NCI-H1105 (cell line): ENCODE measurements at places on chromosomes 4 and X.
A peak's percentile ranks its signal among the peaks of the same experiment; 100 is the strongest.

DNA sequence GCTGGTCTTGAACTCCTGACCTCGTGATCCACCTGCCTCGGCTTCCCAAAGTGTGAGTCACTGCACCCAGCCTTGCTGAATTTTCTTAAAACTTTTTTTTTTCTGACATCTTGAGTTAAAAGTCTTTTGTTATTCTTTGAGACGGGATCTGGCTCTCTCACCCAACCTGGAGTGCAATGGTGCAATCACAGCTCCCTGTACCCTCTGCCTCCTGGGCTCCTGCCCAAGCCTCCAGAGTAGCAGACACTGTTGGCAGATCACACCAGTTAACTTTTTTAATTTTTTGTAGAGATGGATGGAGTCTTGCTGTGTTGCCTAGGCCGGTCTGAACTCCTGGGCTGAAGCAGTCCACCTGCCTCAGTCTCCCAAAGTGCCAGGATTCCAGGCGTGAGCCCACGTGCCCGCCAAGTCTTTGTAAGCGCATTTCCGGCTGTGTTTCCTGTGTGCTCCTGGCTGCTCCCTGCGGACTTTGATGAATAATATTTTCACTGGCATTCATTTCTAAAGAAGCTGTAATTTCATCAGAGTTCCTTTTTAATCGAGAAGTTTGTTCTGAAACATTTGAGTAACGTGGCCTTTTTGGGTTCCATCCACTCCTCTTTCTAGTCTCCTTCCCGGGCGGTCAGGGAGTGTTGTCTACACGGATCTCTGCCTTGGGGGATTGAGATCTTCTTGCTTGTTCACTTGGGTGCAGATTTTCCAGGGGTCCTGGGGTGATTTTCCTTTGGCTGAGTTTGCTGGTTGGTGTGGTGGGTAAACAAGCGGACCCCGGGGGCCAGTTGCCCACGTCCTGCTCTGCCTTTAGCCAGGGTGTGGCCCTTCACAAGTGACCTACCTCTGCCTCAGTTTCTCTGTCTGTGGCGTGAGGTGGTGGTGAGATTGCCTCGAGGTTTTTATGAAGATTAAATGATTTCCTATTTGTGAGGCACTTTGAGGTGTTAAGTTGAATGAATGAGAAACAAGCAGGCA lies 44.4 kb downstream of the PCGF3 start:
- DNase-seq, result no peak

- no peak for DNase-seq
Measured at GRCh38 chrX:118973389-118974087, 880 bp upstream of the LONRF3 start.

DNA sequence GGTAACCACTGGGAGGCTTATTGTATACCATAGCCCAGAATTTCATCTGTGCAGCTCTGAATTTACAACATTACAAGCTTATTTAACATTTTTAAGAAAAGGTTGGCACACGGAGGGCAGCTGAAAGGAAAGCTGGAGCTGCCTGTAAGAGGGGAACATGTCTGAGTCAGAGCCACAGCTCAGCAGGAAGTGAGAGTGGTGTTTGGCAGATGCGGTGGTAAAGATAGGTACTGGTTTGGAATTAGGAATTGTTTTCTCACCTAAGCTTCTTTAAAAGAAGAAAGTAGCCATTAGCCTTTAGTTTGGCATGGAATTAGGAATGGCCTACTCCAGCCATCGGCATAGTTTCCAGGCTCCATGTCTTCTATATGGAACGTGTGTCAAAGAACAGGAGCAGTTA lies 172.5 kb upstream of the ANXA3 start:
- no peak for DNase-seq

GRCh38 chr4:4792466-4792865 lies 67.0 kb upstream of the MSX1 start:
- DNase-seq, result no peak

- DNase-seq, result no peak
Measured at GRCh38 chr4:69718396-69719271, 41.8 kb downstream of the SULT1B1 start.

- DNase-seq, result no peak
Measured at GRCh38 chr4:129043523-129043922, 49.8 kb downstream of the SCLT1 start.

- no peak for DNase-seq
Measured at GRCh38 chrX:120795301-120795700, 80.4 kb downstream of the CT47B1 start.

DNA sequence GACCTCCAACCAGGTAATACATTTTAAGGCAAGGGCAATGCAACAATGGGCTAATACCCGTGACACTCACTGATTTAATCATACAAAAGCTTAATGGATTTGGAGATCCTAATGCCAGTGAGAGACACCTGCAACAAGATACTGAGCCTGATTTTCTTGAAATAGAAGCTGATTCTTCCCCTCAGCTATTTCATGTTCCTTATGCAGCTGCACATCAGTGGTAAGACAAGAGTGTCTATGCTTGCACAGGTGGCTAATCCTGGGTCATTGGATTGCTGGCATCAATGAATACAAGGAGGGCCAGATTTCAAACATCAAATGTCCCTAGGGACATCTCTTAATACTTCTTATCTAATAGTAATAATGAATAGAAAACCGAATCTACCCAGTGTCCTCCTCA lies 139.7 kb downstream of the PPARGC1A start:
- DNase-seq, result no peak

- DNase-seq, result no peak
Measured at GRCh38 chrX:76538860-76539259, 111.3 kb downstream of the MAGEE1 start.

DNA sequence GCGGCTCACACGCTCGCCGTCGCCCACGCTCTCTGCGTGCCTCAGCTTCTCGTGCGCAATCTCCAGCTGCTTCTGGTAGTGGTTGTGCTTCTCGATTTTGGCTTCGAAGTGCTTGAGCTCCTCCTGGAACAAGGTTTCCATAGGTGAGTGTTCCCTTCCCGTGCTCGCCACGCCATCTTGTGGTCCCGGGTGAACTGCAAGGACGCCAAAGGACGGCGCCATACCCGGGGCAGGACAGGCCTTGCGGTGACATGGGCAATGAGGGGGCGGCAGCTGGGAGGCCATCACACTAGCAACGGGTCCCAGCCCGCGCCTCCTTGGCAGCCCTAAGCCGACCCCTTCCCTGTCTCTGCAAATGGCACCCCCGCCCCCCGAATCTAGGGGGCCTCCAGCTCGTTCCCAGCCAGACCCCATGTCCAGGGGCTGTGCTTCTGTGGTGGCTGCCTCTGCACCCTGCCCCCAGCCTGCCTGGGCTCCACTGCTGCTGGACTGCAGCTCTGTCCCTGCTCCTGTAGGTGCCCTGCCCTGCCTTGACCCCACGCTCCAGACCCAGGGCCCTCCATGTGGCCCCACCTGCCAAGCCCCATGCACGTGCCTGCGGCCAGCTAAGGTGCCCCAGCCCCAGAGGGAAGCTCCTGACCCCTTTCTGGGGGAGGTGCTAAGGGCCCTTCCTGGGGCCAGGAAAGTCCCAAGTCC lies 17.3 kb downstream of the LRPAP1 start:
- DNase-seq, result no peak

DNA sequence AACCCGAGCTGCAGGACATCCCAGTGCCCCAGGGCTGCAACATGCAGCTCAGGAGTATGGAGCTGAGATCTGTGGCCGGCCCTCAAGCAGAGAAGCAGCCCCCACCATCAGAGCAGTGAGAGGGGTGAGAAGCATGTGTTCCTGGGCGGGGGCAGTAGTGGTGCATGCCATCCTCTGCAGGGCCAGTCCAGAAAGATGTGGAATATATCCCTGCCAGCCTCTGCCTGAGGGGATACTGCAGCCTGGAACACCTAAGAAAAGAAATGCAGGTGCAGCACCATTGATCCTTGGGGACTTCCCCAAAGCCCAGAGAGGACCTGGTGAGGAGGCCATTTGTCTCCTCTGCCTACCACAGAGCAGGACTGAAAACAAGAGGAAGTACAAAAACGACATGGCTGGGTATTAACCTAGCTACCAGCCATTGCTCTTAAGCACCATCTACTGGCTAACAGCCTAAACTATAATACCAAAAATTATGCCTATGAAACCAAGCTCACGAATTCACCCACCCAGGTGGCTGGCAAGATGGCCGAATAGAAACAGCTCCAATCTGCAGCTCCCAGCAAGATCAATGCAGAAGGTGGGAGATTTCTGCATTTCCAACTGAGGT lies 158.8 kb downstream of the ADGRA3 start:
- peak; percentile 29 for DNase-seq

GRCh38 chrX:70134116-70134477 lies 850 bp downstream of the IGBP1 start:
- no peak for DNase-seq

DNA sequence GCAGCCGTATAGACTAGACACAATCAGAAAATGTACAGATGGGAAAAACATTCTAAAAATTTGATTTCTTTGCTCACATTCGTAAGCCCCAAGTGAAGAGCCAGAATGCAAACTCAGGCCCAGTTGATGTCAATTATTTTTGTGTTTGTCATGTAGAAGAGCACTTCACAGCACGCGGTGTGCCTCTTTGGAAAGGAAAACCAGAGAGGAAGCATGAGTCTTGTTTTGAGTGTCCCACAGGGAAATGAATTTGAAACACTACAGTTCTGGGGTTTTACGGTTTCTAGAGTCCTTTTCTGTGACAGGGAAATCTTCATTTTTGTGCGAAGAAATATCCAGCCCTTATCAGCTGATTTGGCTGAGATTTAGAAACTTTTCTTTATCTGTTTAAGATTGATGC lies 554.6 kb upstream of the BOD1L1 start:
- DNase-seq, result no peak

GRCh38 chrX:110346681-110347080 lies 12.0 kb upstream of the RTL9 start:
- DNase-seq, result no peak

- DNase-seq, result no peak
Measured at GRCh38 chrX:24262309-24262708, 51.6 kb downstream of the SUPT20HL2 start.

DNA sequence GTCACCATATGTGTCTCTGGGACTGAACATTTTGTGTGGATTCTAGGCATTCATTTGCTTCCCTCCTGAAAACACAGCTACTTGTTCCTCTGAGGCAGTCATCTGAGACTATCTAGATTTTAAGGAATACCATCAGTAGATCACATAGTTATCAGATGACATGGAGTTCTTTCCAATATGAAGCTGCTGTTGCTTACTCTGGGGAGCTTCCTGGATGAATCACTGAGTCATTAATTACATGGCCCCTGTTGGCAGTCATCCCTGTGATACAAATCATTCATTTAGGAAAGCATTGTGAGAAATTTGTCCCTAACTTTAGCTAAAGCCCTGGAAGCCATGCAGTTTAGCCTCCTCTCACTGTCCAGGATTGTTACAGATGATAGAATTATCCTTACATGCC lies 98.2 kb upstream of the ARSJ start:
- DNase-seq, result no peak

DNA sequence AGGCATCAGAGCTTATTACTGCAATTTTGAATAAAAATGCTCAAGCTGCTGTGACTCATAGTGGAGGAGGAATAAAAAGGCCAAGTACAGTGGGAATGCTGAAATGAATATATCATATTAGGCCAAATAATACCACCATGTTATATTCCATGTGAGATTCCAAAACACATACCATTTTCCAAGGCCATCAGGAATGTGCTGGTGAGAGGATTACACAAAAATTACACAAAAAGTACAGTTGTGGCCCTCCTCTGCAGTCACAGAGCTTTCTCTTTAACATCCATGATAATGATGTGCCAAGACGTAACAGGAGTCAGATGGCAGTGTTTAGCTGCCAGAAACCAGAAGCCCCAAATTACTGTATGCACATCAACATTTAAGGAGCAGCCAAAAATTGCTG lies 153.5 kb downstream of the PCDH18 start:
- no peak for DNase-seq

DNA sequence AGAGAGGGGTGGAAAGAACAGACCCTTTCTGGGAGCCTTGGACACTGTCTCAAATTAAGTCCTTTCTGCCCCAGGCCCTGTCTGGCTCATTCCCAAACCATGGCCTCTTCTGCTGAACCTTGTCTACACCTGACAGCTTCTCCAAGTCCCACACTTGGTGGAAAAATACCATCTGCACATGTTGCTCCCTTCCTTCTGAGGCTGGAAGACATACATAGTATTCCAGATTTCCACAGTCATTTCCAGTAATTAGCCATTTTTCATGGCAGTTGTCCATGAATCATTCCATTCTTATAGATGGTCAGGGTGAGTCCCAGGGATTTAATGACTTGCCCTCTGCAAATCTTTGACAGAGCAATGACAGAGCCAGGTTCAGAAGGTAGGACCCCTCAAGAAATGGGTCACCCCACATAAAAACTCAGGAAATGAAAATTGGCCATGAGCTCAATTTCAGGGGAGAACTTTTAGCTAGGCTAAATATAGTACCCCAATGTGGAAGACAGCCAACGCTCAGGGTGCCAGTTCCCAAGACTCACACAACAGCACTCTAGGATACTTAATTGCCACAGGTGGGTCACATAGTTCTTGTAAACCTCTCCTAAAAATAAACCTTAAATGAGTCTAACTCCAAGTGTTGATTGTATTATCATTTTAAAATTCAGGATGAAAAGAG lies 16.2 kb upstream of the DAPP1 start:
- DNase-seq, result no peak

- DNase-seq, result no peak
Measured at GRCh38 chr4:158809611-158810486, 41.0 kb downstream of the FNIP2 start.

DNA sequence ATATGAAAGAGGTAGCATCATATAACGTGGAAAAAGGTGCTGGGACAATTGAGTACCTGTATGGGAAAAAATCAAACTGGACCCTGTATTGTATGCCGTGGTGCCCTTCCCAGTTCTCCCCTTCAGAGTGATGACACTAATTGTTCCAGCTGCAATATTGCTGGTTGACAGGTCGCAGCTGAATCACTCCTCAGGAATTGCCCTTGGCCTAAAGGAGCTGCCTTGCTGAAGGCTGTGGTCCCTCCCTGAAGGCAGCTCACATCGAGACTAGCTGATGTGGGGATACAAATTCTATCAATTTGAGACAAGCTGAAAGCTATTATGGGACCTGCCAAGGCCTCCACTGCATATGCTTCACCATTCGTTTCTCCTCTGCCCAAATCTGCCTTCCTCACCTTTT lies 39.3 kb upstream of the CXCL8 start:
- no peak for DNase-seq

GRCh38 chrX:97200454-97200853 lies 316.7 kb downstream of the RPA4 start:
- DNase-seq, result no peak

DNA sequence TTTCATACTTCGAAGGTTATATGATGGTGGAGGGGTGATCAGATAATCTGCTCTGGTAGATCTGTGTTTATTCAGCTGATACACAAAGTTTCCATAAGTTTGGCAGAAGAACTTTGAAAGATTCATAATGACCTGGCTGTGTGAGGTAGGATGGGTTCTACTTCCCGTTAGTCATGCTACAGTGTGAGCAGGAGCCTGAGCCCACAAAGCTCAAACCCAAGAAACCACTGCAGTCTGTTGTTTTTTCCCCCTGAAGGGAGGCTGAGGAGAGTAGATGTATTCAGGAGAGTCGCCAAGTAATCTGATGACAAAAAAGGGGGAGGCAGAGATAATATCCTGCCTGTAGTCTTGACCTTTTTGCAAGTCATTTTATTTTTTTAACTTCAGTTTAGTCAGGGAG lies 52.8 kb upstream of the PPP3CA start:
- no peak for DNase-seq
